ENCODE measurements at places on chromosomes 4 and X.

- DNase-seq, result peak; percentile 3
Observed at GRCh38 chr4:60805500-60806313, 394.4 kb upstream of the ADGRL3 start.

- no peak for DNase-seq
Observed at GRCh38 chr4:53987761-53988171, 76.6 kb downstream of the CHIC2 start.

DNA sequence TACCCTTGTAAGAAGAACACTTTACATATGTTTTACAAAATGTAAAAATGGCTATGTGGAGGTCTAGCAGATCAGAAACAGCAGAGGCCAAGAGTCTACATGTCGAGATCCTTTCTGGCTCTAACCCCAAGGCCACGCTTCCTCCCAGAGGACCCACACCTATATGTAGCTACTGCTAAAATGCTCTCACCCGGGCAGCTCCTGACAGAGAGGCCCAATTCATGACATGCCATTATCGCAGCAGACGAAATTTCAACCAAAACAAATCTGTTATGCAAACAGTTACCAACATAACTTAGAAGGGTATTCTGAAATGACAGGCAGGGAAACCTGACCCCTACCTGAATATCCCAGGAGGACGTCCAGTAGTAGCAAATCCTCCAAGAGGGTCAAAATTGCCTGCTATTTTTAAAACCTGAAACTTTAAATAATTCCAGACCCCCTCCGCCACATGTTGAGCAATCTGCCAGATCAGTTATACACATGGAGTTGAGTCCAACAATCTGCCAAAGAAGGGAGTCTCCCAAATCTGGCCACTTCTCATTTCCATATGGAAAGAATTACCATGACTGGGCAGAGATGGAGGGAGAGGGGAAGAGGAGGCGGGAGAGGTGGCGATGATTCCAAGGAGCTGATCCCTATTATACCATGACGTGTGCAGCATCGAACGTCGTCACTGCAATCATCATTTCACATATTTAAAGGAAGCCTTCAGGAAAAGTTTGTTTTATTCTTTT is 192.9 kb upstream of the TBL1X start:
- DNase-seq, result no peak

DNA sequence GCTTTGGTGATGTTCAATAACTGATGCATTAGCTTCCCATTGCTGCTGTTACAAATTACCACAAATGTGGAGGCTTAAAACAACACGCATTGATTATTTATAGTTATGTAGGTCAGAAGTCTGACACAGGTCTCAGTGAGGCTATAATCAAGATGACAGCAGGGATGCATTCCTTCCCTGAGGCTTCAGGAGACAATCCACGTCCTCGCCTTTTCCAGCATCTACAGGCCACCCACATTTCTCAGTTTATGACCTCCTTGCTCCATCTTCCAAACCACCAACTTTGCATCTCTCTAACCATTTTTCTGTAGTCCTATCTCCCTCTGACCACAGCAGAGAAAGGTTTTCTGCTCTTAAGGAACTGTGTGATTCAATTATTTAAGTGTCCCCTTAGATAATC is 92.5 kb downstream of the GASK1B start:
- no peak for DNase-seq

DNA sequence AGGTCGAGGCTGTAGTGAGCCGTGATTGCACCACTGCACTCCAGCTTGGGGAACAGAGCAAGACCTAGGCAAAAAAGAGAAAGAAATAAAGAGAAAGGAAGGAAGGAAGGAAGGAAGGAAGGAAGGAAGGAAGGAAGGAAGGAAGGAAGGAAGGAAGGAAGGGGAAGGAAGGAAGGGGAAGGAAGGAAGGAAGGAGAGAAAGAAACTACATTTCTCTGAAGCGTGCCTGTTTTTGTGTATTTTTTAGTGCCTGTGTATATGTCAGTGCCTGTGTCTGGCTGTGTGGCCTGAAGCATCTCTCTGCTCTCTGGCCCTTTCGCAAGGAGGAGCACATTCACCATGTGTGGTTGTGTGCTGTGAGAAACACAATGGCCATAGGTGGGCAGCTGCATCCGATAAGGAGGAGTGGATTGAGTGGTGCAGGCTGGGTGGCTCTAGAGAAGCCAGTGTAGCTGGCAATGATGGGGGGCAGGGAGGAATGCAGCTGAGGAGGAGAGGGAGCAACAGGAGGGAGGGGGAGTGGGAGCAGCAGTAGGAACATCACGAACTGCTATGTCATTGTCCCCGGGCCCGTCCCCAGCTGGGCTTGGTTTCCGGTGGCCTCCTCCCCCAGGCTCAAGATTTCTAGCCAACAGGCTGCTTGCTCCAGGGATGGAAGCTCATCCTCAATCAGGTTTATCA is 11.4 kb downstream of the SYN1 start:
- no peak for DNase-seq

- DNase-seq, result no peak
Observed at GRCh38 chr4:1305261-1305711, 15.6 kb downstream of the MAEA start.

- no peak for DNase-seq
Observed at GRCh38 chr4:98516441-98517217, 141.8 kb downstream of the TSPAN5 start.

DNA sequence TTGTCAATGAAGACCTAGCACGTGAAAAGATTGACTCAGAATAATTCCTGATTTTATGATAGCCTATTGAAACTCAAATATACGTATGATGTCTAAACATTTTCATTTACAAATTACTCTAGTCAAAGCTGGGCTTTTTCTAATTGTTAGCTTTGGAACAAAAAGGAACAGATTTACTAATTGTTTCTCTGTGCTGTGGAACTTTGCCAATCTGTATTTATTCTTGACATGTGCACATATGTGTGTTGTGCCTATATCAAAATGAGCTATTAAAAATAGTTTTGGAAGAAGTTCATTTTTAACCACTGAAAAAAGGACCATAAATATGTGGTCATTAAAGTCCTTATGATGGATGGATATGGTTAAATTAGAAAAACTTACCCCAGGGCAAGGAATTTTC is 85.4 kb upstream of the PACRGL start:
- DNase-seq, result no peak

GRCh38 chr4:118265312-118266144 is 87.3 kb downstream of the PRSS12 start:
- DNase-seq, result no peak

- no peak for DNase-seq
Observed at GRCh38 chr4:122622400-122622799, 1.5 kb upstream of the IL21 start.

DNA sequence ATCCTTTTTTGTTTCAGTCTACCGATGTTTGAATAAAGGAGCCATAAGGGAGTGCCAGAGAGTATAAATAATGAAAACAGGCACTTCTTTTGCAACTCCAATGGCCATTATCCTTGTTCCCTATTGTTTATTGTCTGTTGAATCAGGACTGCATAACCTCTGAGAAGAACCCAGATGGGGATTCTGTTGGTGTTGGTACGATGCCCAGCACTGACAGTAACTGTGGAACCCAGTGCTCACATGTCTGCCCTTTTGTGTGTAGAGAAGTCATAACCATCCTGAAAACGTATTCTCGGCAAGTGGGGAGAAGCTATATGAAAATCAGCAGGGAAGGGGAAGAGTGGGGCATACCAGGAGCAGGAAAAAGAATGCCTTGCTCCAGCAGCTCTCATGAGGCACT is 195.1 kb upstream of the EDNRA start:
- peak; percentile 25 for DNase-seq

GRCh38 chr4:139665690-139666529 is at the start of gene MGST2:
MGST2 (plus strand) TSS chr4:139665819; CDS start chr4:139666020, 201 bp downstream.
- peak; percentile 6 for DNase-seq

- no peak for DNase-seq
Observed at GRCh38 chrX:86103061-86103460, 45.2 kb upstream of the DACH2 start.

- DNase-seq, result no peak
Observed at GRCh38 chr4:112916868-112917267, 132.6 kb upstream of the ANK2 start.

GRCh38 chrX:155061760-155062159 is 9.2 kb downstream of the CMC4 start:
- no peak for DNase-seq

GRCh38 chrX:22424919-22425318 is 152.2 kb downstream of the CBLL2 start:
- DNase-seq, result no peak

DNA sequence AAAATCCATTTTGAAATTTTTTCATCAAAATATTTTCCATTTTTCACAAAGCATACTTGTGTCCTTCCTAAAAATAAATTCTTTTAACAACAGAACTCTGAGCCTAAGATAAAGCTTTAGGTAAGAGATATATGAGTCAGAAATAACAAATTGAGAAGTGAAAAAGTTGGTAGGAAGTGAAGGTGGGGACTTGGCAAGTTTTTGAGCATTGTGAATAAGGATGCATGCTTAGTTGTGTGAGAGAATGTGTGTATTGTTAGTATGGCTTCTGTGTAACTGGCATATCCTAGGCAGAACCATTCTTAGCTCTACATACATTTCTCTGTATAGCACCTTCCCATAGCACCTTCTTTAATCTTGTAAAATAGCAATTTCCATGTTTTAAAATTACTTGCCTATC is 6.8 kb downstream of the ASB5 start:
- no peak for DNase-seq

DNA sequence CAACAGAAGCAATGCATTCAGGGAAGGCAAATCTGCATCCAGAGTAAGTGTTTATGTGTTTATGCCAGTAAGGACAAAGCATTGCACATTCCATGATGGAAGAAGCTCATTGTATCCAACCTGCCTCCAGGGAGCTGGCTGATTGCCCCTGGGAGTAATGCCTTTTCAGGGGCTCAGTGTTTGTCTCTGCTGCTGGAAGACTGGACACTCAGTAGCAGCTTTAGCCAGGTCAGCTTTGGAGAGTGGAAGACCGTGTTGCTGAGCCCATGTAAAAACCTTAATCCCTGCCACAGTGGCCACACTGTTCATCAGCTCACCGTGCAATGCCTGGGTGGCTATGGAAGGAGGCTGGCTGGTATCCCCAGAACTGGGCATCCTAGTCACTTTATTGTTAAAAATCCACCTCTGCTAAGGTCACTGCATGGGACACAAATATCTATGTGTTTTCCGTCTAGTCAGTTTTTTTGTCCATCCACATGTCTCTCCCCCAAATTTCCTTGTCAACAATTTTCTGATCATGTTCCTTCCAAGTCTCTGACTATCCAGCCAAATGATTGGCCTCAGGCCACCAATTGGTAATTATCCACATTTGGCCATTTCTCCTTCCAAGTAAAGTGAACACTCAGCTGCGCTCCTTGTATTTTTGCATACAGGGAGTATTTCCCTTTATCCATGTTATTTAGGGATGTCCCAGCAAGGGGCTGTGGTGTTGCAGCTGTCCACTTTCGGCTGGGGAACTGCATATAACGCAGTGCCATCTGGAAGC is 2044.5 kb upstream of the AGA start:
- DNase-seq, result no peak

DNA sequence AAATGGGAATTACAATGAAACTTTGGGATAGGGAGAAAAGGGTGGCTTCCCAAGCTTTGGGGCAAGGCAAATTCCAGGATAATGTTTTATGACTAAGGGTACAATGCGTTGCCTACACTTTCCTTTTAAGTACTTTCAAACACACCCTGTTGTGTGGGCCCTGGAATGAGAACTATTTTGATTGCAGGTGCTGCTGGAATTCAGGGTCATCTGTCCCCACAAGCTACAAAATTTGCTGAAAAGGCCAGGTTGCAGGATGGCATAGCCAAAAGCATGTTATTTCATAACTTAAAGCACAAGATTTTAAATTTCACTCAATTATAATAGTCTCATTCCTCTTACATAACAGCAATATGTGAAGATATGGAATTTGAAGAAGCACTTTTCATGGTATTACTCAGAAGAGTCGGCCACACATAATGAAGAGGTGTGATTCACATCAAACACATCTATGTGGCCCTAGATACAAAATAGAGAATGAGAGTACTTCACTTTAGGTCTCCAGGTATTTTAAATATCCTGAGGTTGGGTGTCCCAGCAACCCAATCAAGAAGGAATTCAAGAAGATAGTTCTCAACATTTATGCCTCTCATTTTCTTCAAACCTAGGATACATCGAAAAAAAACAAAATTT is 89.3 kb downstream of the APBB2 start:
- no peak for DNase-seq

- no peak for DNase-seq
Observed at GRCh38 chrX:7889135-7889534, 38.1 kb downstream of the PNPLA4 start.

- no peak for DNase-seq
Observed at GRCh38 chr4:90099812-90100211, 27.4 kb upstream of the CCSER1 start.

- DNase-seq, result no peak
Observed at GRCh38 chr4:71367546-71367945, 28.7 kb downstream of the SLC4A4 start.

- no peak for DNase-seq
Observed at GRCh38 chr4:134911941-134912340, 710.4 kb upstream of the PABPC4L start.

DNA sequence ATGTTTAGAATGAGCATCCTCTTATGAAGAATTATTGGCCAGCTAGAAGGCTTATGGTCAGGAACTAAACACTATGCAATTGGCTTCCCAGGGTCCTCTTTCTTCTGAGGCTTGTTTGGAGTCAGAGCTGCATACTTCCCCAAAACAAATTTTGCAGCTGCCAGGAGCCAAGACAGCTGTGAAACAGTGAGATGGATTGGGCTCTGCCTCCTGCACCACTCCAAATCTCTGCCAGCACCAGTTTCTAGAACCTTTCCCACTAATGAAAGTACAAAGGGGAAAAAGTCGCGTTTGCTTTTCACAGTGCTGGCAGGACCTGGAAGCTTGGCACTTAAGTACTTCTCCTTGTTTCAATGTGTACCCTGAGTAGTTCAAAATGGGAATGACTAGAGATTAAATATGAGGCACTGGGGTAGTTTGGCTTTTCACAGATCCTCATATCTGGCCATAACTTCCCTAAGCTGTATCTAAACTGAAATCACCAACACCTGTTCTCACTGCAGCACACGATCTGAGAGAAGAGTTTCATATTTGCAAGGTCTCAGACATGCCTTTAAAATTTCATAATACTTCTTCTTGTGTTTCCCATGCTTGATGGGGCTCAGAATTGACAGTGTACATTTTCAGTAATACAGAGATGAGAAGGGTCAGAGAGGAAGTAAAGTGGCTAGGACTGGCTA is 20.7 kb upstream of the AR start:
- DNase-seq, result no peak

DNA sequence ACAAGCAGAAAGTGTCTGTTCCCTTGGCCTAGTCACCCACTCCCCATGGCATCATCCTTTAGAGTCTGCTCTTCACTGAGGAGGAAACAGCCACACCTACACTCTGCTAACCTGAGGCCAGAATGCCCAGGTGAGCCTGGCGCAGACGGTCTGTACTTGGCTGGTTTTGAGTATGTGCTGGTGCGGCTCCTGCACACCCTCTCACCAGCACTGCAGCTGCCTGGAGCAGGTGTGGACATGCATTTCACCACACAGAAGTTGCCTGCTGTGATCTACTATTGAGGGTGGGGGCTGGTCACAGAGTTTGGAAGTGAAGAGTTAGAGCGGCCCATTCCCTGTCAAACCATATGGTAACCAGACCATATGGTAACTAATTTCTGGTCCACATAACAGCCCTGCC is 39.5 kb downstream of the KANTR start:
- no peak for DNase-seq
